ENCODE measurements at places on chromosomes 12 and 14.

DNA sequence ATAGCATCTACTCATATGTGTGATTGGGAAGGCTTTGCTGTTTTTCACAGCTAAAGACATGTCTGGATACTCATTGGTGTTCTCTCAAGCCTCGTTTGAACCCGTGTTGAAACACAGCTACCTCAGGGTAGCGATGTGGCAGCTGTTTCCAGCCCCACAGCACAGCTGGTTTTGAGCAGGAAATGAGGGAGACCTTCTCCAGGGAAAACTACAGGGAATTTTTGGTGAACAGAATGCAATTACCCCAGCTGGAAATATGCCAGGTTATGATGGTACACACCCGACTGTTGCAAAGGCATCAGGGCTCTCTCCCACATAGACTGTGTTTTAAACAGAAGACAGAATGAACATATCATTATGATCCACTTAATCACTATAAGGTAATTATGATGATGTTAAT is 828.9 kb downstream of the VRK1 start:
- DNase-seq: no peak

DNA sequence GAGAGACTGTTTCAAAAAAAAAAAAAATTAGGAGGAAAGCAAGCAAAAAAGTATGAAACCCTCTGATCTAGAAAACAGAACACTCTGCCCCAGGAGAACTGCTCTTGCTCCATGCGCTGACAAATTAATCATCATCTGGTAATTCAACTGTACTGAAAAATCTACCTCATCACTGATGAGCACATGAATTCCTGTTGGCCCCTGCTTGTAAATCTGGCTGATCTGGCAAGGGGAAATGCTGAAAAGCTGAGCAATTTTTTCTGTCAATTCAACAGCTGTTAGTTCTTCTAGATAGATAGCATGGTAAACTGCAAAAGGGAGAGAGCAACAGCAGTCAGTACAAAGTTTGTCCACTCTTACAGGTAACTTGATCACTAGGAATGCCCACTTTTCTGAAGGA is 15.2 kb upstream of the CSRNP2 start:
- no peak for DNase-seq

DNA sequence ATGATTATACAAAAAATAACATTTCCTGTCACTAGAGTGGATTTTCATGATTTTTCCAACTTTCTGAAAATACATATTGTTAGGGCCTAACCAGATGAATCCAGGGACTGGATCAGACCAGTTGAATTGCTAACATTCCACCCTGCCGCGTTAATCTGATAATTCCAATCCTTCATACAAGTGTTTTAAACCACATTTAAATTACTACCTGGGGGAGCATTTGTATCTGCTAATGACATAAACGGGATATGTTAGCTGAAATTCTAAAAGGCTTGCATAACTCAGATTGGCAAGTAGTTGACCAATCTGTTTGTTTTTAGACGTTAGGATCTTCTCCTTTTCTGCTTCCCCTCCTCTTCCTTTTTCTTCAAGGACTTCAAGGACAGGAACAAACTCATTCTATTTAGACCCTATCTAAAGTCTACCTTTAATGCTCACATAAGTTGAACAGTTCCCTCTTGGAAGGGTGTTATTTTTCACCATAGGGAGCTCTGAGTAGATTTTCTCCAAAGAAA is 239.0 kb downstream of the ADAMTS20 start:
- no peak for DNase-seq

- peak; percentile 81 for DNase-seq
Measured at GRCh38 chr14:74491956-74492775, 939 bp downstream of the NPC2 start.

DNA sequence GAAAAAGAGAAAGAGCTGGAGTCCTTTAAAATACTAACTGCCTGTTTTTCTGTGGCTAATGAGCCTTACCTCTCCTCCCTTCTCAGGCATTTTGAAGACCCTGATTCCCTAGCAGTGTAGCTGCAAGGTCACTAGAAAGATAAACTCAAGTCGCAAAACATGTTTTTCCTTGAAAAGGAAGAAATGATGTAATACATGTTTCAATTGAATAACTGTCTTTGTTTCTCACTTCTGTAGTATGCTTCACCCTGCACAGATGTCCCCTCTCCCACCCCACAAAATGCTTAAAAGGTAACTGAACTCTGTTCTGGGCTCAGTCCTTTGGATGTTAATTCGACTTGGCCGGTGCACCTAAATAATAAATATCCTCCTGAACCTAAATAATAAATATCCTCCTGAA is 1350.3 kb downstream of the TMEM121 start:
- DNase-seq: no peak

DNA sequence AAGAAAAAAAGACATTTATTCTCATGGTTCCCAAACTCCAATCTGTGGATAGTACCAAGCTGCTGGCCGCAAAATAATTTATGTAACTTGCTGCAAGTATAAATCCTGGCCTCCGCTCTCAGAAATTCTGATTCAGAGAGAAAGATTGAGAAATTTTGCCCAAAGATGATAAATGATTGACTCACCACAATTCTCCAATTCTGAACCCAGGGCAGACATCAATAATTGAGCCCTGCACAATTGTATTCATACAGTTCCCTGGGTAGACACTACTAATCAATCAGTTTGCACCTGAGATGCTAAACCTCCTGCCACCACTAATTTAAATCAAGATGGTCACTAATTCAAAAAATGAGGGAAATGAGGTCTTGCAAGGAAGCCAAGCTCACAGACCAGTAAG is 38.2 kb downstream of the TRPV4 start:
- DNase-seq: no peak

- DNase-seq: no peak
Measured at GRCh38 chr12:106309671-106310505, 7.4 kb downstream of the TCP11L2 start.

- no peak for DNase-seq
Measured at GRCh38 chr14:104390221-104390931, 189.2 kb upstream of the C14orf180 start.

- DNase-seq: no peak
Measured at GRCh38 chr12:82537436-82537835, 149.3 kb upstream of the TMTC2 start.

DNA sequence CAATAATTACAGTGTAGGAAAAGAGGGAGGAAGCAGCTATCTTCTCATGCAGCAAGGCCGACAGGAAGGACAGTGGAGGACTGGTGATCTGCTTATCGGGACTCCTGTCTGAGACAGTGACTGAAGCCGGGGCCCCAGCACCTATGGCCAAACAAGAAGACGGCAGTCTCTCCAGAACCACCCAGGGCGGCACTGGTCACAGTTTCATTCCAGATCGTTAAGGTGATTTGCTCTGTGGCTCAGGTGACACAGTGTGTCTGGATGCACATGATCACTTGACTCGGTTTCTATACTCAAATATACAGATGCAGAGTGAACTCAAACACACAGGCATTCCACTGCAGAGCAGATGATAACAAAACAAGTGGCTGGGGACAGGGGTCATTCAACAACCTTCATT is 52.1 kb upstream of the CORO1C start:
- DNase-seq: no peak

DNA sequence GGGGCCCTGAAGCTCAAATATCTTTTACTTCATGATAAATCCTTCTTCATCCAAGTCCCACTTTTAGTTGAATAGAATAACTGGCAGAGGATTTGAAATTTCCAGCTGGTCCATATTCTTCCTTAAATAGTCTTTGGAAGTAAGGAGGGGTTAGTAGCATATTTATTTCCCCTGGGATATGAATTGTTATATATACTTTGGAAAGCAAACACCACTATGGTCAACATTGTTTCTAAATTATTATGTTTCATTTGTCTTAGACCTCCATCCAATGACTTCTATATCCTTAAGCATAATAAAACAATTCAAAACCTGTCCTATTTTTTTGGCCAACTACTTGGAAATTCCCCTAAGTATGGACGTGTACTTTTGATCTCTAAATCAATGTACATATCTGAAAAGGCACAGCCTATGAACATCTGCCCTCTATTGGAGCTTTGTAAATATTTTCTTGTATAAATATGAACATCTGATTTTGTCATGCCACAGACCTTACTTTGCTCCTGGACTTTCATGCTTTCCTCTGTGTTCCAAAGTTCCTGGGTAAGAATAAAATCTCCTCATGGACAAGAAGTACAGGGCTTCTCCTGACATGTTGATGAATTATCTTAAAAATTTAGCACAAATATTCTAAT is 1212.0 kb downstream of the GALC start:
- DNase-seq: no peak

DNA sequence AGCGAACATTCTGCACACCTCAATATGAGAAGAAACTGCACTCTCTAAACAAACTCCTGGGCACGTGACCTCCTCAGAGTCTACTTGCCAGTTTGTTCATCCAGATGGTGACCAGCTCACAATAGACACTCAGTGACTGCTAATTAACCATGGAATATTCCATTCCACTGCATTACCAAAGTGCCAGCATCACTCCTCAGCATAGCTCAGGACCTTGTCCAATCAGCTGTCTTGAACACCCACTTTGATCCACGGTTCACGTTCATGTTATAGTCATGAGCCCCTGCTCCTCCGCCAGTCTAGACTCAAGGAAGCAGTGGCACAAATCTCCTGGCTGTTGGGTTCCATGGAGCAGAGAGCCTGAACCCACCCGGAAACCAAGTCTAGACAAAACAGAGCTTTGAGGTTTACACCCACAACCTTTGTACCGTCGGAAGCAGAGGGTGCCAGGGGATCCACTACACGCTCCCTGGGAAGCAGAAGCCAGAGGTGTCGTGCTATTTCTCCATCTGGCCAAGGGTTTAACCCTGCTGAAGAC is 285.3 kb downstream of the ZFP36L1 start:
- DNase-seq: no peak

GRCh38 chr12:105225505-105226015 is 10.4 kb downstream of the APPL2 start:
- peak; percentile 34 for DNase-seq
